Fibroblast of skin of left biceps (primary cell): ENCODE measurements at places on chromosomes 13 and 19.

DNA sequence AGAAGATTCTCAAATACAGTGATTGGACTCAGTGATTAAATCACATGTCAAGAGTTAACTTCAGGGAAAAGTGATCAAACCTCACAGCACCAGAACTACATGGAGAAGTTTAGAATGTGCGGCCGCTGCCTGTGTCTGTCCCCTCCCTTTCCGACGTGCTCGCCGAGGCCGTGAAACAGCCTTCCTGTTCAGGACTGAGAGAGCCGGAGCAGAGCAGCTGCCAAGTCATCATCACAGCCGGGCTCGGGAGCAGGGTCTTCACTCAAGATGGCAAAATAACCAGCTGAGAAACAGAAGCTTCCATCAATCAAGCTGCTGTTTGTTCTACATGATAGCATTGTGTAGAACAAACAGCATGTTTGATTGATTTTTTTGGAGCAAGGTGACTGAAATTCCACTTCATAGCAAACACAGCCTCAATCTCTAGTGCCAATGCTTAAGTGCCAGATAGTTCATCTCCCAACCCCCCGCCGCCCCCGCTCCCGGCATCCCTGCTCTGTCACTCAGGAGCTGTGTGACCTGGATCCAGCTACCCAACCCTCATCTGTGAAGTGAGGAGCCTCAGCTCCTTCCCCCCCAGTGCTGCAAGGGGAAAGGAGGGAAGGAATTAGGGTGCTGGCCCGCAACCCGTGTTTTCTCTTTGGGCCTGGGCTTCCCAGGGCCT is 70.6 kb downstream of the HSPH1 start:
- no peak for DNase-seq

DNA sequence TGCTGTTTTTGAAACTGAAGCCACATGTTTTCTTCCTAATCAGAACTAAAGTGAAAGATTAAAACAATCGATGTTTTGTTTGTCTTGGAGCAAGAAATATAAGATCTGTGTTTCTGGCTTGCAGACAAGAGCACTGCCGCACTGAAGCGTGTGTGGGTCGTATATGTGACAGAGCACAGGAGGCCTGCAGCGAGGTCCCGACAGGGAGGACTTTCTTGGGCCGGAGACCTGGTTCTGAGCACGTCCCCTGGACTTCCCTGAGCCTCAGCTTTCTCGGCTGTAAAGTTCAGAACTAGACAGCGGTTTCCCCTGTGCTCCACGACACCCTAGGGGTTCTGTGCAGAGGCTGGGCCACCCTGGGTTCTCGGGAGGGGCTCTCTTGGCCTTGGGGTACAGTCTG is 60.5 kb downstream of the GADD45B start:
- DNase-seq = no peak

- DNase-seq = no peak
Observed at GRCh38 chr19:51137792-51138425, 4.2 kb upstream of the SIGLEC7 start.

- DNase-seq = no peak
Observed at GRCh38 chr19:33684538-33685232, 62.9 kb downstream of the CHST8 start.

GRCh38 chr19:13782537-13782936 is 8.3 kb downstream of the C19orf53 start:
- DNase-seq = no peak

- DNase-seq = no peak
Observed at GRCh38 chr13:103273825-103274224, 207.6 kb upstream of the SLC10A2 start.

GRCh38 chr19:47464675-47465419 is 6.8 kb downstream of the SLC8A2 start:
- DNase-seq = no peak

- no peak for DNase-seq
Observed at GRCh38 chr13:73272831-73273230, 214.0 kb downstream of the KLF5 start.
